ENCODE measurements at places on chromosomes 5 and 9. TPM values are rescaled to one million over a fixed set of nuclear protein-coding genes. Genes with fewer than 3 reads are reported as not detected.

GRCh38 chr5:178642351-178642909 lies 15.6 kb upstream of the CLK4 start:
- H3K4me1 ChIP-seq: no peaks in the 10 kb centered on the region
- no peak for DNase-seq
- H3K27ac ChIP-seq: no peak overlapping the region
- H3K4me3 ChIP-seq: no peak overlapping the region

- H3K4me3 ChIP-seq: no peak overlapping the region
- H3K27ac ChIP-seq: no peak overlapping the region
- H3K36me3 ChIP-seq: peaks cover 35% of the 10 kb centered on the region
Measured at GRCh38 chr5:32362527-32362926, 49.8 kb upstream of the MTMR12 start.

DNA sequence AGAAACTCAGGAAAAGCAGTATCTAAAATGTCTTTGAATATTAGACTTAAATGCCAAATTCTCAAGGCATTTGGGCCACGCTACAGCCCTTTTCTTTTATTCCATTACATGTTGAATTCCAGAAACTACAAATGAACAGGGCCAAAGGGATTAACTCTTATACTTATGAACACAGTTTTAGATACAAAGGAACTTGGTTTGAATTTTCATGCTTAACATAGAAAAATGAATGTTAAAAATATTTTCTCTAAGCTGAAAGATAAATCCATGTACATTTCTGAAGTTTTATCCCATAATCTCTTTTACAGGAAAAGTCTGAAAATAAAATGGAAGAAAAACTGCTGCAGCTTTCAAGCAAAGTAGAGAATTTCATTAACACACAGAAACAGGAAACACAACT lies 56.8 kb downstream of the FAM81B start:
- H3K4me1 ChIP-seq: no peaks in the 10 kb centered on the region
- H3K4me3 ChIP-seq: no peak overlapping the region
- H3K27ac ChIP-seq: no peak overlapping the region
- peaks cover 14% of the 10 kb centered on the region for H3K27me3 ChIP-seq
- no peak for DNase-seq

- H3K27ac ChIP-seq: no peak overlapping the region
- no peaks in the 10 kb centered on the region for H3K4me1 ChIP-seq
- H3K4me3 ChIP-seq: no peak overlapping the region
- DNase-seq: no peak
- peaks cover 14% of the 10 kb centered on the region for H3K27me3 ChIP-seq
Measured at GRCh38 chr9:130473566-130473965, 28.8 kb downstream of the ASS1 start.

DNA sequence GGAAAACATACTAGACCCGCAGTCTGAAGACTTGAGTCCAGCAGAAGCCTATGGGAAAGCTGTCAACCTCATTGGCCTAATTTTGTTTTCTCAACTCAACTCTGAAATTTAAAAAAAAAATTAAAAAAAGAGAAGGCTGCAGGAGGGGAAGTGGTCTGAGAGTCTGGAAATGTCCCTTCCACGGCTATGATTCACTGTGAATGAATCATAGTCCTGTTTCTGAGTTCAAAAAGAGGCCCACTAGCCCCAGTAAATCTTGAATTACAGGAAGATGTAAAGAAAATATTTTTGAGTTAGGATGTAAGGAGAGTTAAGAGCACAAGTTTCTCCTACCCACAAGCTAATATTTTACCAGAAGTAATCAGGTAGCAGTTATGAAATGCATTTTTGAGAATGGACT lies 565.5 kb upstream of the DMAC1 start:
- H3K4me1 ChIP-seq: peaks cover 3% of the 10 kb centered on the region
- no peak overlapping the region for H3K4me3 ChIP-seq

DNA sequence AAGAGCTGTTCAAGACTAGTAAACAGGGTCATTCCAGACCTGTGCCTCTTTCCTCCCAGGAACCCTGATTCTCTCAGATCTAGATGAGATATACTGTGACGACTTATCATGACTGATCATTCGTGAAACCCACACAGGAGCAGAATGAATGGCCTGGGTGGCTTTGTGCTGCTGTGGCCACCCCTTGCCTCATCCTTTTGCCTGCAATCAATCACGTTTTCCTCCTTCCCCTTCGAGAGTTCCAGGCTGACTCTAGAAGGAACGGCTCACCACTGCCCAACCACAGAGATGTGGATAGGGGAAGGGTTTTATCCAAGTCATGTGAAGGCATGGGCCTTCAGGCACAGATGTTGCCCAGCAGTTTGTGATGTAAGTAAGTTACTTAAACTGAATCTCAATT lies 5.8 kb downstream of the ANXA6 start:
- DNase-seq: peak; percentile 29
- H3K4me3 ChIP-seq: peak overlapping the region; percentile 53
- H3K4me1 ChIP-seq: peaks cover 82% of the 10 kb centered on the region

DNA sequence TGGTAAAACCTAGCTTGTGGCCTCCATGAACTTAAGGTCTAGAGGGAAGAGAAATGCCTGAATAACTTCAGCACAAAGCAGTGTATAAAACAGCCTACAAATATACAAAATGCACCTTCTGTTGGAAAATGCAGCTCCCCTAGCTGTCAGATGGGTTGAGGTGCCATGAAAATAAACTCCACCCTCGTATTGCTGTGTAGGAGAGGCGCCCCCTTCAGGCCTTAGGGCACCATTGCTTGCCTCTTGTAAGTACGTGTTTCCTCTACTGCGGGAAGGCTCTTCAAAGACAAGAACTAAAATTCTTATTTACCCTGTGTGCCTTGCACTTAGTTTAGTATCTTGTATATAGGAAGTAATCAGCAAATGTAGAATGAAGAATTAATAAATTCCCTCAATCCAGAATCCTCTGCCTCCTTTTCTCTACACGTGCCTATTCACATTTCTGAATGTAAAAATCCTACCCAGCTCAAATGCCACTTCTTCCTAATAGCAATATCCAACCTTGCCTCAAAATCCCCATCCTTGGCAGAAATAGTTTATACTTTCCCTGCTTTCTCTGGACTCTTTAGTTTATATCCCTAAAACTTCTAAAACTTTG lies 393.7 kb upstream of the PDE4D start:
- no peaks in the 10 kb centered on the region for H3K4me1 ChIP-seq
- H3K36me3 ChIP-seq: no peaks in the 10 kb centered on the region
- peaks cover 1% of the 10 kb centered on the region for H3K27me3 ChIP-seq
- H3K4me3 ChIP-seq: no peak overlapping the region
- H3K27ac ChIP-seq: no peak overlapping the region

- H3K4me3 ChIP-seq: peak overlapping the region; percentile 97
- peaks cover 35% of the 10 kb centered on the region for H3K36me3 ChIP-seq
- DNase-seq: peak; percentile 75
- H3K27ac ChIP-seq: peak overlapping the region; percentile 99
- no peaks in the 10 kb centered on the region for H3K27me3 ChIP-seq
Measured at GRCh38 chr5:43065948-43066798, 26.1 kb upstream of the ANXA2R start.

GRCh38 chr9:105911104-105911911 lies 217.0 kb downstream of the TMEM38B start:
- DNase-seq: no peak
- H3K27me3 ChIP-seq: peaks cover 6% of the 10 kb centered on the region
- no peak overlapping the region for H3K27ac ChIP-seq
- H3K36me3 ChIP-seq: no peaks in the 10 kb centered on the region
- H3K4me3 ChIP-seq: no peak overlapping the region

DNA sequence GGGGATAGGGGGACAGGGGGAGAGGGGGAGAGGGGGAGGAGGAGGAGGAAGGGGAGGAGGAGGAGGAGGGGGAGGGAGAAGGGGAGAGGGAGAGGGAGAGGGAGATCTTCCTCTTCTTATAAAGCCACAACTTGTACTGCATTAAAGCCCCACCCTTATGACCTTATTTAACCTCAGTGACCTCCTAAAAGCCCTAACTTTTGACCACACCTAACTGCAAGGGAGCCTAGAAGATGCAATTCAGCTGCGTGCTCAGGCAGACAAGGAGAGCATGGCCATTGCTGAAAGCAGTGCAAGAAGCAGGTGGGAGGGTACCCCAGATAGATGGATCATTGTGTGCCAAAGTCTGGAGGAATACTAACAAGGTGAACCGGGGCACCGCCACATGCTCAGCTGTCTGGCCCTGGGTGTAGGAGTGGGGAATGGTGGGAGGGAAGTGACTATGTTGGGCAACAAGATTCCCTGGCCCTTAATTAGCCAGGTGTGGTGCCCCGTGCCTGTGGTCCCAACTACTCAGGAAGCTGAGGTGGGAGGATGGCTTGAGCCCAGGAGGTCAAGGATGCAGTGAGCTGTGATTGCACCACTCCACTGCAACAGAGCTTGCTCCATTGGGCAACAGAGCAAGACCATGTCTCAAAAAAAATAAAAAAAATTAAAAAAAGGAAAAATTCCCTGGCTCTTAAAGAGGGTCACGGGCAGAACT lies 125.4 kb upstream of the BOD1 start:
- H3K27me3 ChIP-seq: no peaks in the 10 kb centered on the region
- no peak overlapping the region for H3K27ac ChIP-seq
- no peak for DNase-seq
- H3K36me3 ChIP-seq: no peaks in the 10 kb centered on the region

GRCh38 chr5:81184749-81185110 lies 48.4 kb upstream of the CKMT2 start:
- H3K27ac ChIP-seq: no peak overlapping the region
- no peaks in the 10 kb centered on the region for H3K27me3 ChIP-seq
- no peak overlapping the region for H3K4me3 ChIP-seq
- no peak for DNase-seq

- H3K4me3 ChIP-seq: no peak overlapping the region
- no peak for DNase-seq
- no peak overlapping the region for H3K27ac ChIP-seq
Measured at GRCh38 chr9:134327671-134328231, 1.5 kb downstream of the RXRA start.

- peaks cover 2% of the 10 kb centered on the region for H3K36me3 ChIP-seq
- no peak overlapping the region for H3K4me3 ChIP-seq
- H3K27ac ChIP-seq: no peak overlapping the region
- H3K27me3 ChIP-seq: no peaks in the 10 kb centered on the region
- DNase-seq: no peak
Measured at GRCh38 chr5:65749956-65750355, 28.0 kb downstream of the NLN start.

DNA sequence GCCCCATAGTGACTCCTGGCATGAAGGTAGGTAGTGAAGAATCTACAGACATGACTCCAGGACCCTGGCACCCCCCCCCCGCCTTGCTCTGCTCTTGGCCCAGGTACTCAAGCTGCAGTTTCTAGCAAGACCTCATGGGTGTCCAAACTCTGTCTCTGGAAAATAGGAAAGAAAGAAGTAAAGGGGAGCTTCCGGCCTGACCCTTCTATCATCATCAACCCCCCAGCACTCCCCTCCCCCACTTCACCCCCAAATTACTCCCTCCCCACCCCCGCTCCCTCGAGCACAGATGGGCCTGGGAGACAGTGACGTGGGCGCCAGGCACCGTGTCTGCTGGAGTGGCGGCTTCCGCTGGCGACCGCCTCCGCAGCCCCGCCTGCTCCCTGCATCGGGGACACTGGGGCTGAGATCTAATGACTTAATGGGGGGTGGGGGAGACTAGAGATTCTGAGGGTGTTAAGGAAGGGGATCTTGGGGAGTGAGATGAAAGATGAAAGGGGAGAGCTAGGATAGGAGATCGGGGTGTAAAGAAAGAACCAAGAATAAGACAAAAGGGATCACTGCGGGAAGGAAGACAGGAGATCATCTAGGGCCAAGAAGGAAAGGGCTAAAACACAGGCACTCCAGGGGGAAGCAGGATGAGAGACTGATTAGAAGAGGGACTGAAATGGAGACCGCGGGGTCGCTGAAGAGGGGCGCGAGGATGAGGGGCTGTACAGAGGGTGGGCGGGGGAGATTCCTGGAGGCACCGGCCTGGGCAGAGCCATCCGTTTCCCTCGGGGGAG lies 1.1 kb upstream of the DNAJB5 start:
- no peaks in the 10 kb centered on the region for H3K36me3 ChIP-seq
- DNase-seq: peak; percentile 48
- H3K4me1 ChIP-seq: peaks cover 64% of the 10 kb centered on the region
- H3K27me3 ChIP-seq: no peaks in the 10 kb centered on the region

The SLC6A19 gene
- total RNA-seq: not detected

The CXCL14 gene
- not detected for total RNA-seq

The RFESD gene
- total RNA-seq: 5.9 TPM
